Activated CD8-positive, alpha-beta memory T cell treated with anti-CD3 and anti-CD28 coated beads for 4 hours (primary cell): ENCODE measurements at places on chromosomes 1 and 21.

GRCh38 chr1:33050221-33051076, 13.8 kb upstream of the AK2 start:
- DNase-seq: no peak

DNA sequence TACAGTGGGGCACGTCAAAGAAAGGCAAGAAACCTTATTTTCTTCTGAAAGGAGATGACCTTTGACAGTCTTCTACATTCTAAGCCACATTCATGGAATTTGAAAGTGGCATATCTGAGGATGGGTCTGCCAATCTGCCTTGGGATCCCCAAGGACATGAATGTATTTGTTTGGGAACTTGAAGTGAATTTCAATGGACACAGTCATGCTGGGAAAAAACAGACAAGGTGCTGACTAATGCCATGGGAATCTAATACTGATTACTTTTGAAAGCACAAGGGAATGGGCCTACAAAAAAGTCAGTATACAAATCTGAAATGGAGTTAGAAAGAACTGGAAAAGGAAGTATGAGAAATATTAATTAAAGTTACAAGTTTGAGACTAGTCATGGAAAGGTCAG, 128.8 kb downstream of the KCNJ6 start:
- no peak for DNase-seq

DNA sequence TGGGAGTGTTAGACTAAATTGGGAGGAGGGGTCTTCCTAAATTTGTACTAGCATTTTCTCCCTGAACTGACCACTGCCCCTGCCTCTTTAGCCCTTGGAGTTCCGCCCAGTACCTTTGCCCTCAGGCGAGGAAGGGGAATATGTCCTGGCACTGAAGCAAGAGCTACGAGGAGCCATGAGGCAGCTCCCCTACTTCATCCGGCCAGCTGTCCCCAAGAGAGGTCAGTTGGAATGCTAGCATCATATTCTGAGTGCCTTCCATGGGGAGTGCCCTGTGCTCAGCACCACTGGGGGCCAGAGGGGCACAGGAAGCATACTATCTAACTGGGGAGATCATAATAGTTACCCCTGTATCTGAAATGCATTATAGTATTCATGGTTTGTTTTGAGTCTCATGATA, 10.7 kb downstream of the POLR3GL start:
- no peak for DNase-seq

DNA sequence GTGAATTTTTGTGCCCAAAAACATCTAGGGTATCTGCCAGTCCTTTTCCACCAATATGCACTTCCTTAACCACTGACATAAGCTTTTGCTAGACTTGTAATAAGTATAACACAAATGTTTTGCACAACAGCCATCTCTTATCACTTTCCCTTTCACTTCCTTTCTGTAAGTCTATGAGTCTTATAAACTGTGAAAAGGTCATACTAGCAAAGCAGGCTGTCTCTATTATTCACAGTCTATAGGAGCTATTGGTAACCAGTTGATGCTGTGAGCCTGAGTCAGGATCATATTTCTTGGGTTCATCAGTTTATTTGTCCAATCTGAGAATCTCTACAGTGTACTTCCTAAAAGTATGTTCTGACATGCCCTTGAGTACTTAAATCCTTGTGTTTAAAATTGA, 172.6 kb downstream of the CHRM3 start:
- DNase-seq: no peak

DNA sequence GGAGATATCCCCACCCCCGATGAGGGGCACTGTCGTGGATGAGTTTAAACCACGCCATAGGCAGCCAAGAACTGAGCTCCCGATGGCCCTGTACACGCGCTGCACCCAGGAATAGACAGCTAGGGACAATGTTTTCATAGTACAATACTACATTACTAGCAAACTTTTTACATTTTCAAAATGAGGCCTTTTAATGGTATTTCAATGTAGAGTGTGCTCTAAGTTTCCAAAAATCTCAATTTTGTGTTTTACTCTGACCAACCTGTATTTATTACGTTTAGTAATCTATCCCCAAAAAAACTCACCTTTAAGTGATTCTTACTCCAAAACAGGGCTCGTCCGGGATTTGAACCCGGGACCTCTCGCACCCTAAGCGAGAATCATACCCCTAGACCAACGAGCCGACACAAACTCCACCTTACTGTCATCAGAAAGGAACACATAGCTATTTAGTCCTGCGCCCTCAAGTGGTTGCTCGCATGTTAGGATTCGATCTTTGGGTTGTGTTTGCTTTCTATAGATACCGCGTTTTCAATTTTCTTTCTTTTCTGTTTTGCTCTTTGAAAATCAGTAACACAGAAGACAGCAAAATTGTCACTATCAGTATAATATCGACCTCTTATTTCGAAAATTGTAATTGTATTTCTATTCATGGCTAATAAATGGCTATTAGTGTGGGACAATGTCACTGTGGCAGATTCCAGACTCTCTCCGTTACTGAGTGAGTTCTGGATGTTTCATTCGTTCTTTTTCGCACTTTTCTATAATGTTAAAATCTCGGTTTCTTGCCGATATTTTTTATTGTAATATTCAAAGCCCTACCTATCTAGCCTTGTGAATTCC, 6.4 kb upstream of the MPZL1 start:
- peak; percentile 74 for DNase-seq
